Activated naive CD8-positive, alpha-beta T cell treated with anti-CD3 and anti-CD28 coated beads, Interleukin-2, amount 50 U/mL, for 16 hours (primary cell): ENCODE measurements at places on chromosomes 7 and 10.

GRCh38 chr10:29576681-29577080 is 58.1 kb downstream of the SVIL start:
- no peak for DNase-seq

GRCh38 chr10:12687996-12688395 is 313.5 kb downstream of the CCDC3 start:
- DNase-seq, result no peak

DNA sequence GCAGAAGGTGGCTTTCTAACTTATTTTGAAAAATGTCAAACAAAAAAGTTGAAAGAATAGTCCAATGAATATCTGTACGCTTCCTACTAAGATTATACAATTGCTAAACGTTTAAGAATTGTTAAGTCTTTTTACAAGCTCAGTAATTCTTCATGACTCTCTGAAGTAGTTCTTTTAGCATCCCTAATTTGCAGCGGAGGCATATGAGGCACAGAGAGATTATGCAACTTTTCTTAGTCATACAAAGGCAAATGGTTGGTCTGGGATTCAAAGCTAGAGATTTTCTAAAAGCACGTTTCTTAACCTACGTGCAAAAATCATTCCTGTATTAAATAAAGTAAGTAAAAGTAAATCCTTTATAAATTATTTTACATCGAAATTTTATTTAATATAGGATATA is 254.2 kb downstream of the MAGI2 start:
- no peak for DNase-seq

- no peak for DNase-seq
These were observed 41.8 kb downstream of the CNNM1 start for GRCh38 chr10:99370993-99371392.

GRCh38 chr10:59033622-59034021 is 142.8 kb upstream of the PHYHIPL start:
- DNase-seq, result no peak

- DNase-seq, result no peak
These were observed 560.2 kb downstream of the TCERG1L start for GRCh38 chr10:130751106-130751840.

GRCh38 chr7:131555552-131556052 is 826 bp downstream of the PODXL start:
- no peak for DNase-seq

- DNase-seq, result no peak
These were observed 257.2 kb upstream of the CACNA2D1 start for GRCh38 chr7:82700741-82701140.

GRCh38 chr10:92990615-92991014 is 70.0 kb upstream of the CYP26C1 start:
- no peak for DNase-seq

DNA sequence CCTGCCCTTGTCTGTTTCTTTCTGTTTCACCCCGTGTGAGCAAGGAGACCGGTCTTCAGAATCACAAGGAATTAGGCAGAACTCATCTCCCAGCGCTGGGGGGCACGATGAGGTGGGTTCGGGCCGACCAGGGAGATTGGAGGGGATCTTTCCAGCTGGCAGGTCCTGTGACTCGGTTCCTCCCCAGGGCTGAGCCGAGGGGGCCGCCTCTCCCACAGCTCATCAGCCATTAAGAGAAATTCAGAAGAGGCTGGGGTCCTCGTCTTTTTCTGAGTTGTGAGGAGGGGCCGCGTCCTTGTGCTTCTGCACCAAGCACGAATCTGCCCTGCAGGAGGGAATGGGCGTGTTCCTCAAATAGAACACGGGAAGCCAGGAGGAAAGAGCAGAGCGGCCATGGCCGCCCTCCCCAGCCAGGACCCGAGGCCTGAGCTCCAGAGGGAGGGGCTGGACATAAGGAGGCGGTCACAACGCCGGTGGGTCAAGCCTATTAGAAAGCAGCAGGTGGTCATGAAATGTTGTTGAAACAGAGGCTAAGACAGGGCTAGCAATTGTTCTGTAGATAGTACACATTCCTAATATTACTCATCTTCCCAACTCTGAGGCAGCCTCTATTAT is 125.3 kb downstream of the ADARB2 start:
- no peak for DNase-seq

DNA sequence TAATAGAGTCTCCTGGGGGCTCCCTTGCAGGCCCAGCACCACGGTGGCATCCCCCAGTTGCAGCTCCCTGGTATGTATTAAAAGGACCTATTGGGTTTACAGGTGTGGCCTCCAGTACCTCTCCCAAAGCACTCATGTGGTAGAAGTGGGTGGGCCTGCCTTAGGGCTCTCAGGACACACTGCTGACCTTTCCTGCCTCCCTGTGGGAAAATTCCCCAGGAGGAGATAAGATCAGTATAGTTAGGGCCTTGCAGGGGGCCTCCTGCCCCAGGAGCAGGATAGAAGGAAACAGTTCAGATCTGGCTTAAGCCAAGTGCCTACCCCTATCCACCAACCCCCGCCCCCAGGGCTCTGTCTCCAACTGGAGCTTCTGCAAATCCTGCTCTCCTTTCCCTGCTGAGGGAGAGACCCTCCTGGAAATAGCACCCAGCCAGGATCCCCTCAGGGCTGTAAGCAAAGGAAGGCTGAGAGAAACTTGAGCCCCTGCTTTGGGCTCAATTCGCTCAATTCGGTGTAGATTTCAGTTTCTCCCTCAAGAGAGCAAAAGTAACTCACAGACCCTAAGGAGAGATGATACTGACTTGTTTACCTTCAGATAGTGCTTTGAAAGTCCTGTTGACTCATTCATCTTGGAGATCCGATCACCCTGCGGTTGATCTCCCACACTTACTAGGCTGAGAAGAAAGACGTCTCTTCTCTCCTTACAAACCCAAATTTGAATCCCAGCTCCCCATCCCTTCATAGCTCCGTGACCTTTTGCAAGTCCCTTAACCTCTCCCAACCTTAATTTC is 130.6 kb downstream of the WDR11 start:
- no peak for DNase-seq

- no peak for DNase-seq
These were observed 82.3 kb upstream of the FGL2 start for GRCh38 chr7:77281780-77282478.

DNA sequence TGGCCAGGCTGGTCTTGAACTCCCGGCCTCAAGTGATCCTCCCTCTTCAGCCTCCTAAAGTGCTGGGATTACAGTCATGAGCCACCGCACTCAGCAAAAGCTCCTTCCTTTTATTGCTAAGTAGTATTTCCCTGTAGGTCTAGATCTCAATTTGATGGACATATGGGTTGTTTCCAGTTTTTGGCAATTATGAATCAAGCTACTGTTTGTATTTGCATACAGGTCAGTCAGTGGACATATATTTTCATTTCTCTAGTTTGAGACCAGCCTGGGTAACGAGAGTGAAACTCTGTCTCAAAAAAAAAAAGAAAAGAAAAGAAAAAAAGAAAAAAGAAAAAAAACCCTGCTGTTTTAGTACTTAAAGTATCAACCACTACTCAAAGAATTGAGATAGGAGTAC is 6.4 kb upstream of the PRKRIP1 start:
- DNase-seq, result no peak

DNA sequence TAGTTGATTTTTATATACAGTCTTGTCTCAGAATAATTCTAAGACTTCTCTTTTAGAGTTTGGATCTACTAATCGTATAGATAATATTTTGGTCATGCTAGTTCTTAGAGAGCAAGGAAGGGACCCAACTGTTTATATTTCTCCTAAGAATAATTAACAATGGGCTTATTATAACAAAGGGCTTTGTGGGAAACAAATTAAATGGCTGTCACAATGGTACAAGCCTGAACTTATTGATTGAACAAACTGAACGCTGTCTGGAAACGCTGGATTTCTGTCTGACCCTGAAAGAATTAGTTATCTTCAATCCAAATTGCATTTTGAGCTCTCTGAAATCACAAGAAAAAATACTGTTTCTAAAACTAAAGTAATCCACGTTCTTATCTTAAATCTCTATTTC is 56.8 kb downstream of the CSTF2T start:
- DNase-seq, result no peak

- no peak for DNase-seq
These were observed 2.0 kb downstream of the CALY start for GRCh38 chr10:133334503-133335245.

- DNase-seq, result no peak
These were observed 28.0 kb downstream of the PRSS2 start for GRCh38 chr7:142798451-142799436.

GRCh38 chr10:88792661-88793060 is 9.9 kb upstream of the LIPM start:
- DNase-seq, result no peak

DNA sequence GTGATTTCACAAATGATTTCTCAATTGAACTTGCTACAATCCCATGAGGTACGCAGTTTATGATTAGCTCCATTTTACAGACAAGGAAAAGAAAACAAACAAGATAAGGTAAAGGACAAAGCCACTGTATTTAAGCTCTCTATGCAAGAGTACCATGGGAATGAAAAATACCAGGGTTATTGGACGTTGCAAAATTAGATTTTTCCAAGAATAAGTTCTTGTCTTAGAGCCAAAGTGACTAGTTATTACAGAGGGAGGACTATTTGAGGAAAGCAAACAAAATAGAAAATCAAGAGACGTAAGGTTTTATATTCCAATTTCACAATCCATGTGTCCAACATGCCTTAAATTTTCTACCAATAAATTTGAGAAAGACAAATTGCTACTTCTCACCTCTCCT is 97.9 kb upstream of the PTN start:
- DNase-seq, result no peak

GRCh38 chr7:153072806-153073205 is 313.3 kb downstream of the ACTR3B start:
- DNase-seq, result no peak

DNA sequence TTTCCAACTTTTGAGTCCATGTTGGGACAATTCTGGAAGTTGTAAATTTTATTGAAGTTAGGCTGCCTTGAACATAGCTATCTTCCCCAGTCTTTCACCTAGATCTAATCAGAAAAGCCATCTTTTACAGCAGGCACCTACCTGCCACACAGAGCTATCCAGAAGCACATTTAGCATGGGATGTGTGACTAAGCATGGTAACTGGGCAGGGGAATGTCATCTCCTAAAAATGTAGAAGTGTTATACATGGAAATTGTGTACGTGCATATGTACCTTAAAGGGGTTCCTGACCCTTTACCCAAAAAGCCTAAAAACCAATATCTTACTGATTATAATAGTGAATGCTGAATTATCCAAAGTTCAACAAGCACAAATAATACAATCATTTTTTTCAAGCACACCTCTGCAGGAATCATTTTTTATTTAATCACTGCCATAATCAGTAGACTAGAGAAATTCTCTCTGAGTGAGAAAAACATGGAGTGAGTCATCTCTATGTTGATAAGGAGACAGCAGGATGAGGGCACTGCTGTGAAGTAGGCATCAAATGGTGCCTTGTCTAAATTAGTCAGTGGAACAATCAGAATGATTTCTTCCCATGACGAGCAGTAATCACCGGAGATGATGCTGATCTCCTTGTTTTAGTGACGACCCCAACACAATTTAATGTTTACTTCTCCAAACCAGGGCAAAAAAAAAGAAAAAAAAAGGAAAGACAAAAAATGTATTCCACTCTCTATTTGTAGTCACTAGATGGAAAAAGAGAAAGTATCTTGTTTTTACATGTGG is 75.9 kb downstream of the SORBS1 start:
- no peak for DNase-seq

DNA sequence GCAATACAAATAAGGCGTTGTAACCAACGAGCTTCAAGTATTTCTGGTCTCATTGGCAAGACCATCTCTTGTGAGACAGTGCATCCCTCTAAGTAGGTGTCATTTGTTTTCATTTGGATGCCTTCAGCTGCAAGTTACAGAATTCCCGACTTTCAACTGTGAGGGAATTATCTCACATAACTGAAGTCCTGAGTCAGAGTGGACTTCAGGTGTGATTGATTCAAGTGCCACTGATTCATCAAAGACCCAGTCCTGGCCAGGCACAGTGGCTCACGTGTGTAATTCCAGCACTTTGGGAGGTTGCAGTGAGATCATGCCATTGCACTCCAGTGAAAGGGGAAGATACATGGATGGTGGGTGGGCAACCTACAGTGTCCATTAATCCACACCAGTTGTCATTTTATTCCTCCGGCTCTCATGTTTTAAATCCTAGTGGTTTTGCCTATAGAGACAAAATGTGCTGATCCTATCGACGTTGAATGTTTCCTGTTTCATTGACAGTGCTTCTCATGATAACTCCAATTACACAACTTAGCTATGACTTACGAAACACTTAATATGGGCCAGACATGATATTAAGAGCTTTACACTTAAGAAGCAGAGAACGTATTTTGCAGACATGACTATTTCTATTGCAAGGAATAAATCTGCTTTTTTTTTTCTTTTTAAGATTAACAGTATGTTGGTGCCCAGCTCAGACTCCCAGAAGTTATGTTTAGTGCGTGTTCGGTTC is 268.0 kb downstream of the FRMD4A start:
- DNase-seq, result no peak

GRCh38 chr10:128579280-128579865 is 453.1 kb upstream of the MKI67 start:
- DNase-seq, result no peak

DNA sequence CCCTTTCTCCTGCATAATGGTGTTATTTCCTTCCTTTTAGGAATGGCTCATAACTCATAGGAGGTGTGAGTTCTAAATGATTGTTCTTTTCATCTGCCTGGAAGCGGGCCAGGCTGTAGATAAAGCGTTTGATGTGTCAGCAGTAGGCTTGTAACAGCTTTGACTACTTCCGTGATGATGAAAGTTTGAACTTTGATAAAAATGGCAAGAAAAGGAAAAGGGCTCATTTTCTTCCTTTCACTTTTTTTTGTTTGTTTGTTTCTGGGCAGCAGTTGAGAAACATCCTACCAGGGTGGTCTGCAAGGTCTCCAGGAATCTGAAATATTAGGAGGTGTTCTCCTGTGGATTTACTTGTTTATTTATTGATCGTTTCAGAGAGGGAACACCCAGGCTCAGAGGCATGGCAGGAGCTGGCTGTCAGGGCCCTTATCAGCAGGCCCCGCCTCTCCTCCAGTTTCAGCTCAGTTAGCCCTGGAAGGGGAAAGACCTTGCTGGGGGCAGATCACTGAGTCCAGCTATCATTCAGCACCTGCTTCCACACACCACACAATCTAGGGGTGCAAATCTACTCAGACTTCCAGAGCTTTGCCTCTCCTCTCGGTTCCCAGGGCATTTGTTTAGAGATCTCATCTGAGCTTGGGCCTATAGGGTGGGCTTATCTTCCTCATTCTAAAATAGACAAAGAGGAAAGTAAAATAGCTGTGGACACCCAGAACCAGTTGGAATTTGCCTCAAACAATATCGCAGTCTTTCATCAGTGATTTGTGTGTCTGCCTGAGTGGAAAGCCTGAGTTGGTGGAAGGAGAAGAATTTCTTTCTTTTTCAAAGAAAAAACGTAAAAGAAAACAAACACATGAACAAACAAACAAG is 130.9 kb downstream of the BMPER start:
- DNase-seq, result no peak

DNA sequence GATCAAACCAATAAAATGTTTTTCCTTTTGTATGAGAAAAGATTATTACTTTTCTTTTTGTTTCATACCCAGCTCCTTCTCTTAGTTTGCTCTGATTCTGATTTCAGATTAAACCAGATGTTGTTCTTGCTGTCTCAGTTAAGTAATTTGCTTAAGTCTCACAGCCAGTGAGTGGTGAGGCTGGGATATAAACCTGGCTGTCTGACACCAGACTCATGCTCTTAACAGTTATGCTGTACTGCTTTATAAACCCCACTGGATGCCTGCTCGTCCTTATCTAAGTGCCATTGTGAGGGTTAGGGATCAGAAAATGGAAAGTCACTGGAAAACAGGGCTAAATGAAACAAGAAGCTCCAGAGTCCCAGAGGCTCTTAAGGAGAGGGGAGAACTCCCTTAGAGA is 24.3 kb downstream of the GARS1 start:
- no peak for DNase-seq
